SJCRH30 (cell line): ENCODE measurements at places on chromosomes 1 and 21. TPM values are rescaled to one million over a fixed set of nuclear protein-coding genes. Genes with fewer than 3 reads are reported as not detected.

DNA sequence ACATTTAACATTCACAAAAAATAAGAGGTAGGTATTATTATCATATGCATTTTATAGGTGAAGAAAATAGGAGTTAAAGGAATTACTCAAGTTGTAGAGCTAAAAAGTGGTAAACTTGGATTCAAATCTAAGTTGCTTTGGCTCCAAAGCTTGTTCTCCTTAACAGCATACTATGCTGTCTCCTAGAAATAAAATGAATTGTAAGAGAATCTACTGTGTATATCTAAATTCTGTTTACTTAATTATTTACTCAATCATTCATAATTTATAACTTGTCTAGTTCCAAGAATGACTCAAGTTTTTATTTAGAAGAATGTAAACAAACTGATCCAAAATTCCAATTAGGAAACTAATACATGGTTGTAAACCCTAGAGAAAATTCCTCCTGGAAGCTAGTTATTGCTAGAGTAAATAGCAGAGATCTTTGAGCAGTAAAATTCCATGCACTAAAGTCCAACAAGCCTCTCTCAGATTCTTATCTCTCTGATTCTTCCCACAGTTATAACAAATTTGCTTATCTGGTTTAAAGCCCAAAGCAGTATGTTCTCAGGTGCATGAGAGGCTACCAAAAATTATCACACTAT is 132.5 kb upstream of the DPT start:
- H3K27me3 ChIP-seq: no peaks in the 10 kb centered on the region
- no peak for DNase-seq
- no peaks in the 10 kb centered on the region for H3K36me3 ChIP-seq
- H3K27ac ChIP-seq: no peak overlapping the region
- H3K4me1 ChIP-seq: no peaks in the 10 kb centered on the region

DNA sequence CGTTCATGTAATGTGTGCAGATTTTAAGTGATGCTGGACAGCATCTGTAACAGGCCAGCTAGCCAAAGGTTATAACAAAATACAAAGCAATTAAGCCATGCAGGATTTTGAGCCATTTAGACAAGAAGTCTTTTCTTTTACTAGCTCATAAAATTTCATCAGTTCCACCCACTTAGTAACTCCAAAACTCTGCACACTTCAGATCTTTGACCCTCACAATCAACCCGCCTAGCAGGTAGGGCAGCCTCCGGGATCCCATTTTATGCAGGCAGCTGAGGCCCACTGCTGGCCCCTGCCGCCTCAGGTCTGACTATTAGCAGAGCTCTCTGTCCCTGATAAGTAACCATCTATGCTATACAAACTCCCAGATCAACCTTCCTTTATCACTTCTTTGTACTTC is 9.2 kb downstream of the LBR start:
- no peak overlapping the region for H3K27ac ChIP-seq
- H3K4me3 ChIP-seq: no peak overlapping the region
- no peak for DNase-seq
- no peaks in the 10 kb centered on the region for H3K27me3 ChIP-seq
- H3K36me3 ChIP-seq: peaks cover 77% of the 10 kb centered on the region

DNA sequence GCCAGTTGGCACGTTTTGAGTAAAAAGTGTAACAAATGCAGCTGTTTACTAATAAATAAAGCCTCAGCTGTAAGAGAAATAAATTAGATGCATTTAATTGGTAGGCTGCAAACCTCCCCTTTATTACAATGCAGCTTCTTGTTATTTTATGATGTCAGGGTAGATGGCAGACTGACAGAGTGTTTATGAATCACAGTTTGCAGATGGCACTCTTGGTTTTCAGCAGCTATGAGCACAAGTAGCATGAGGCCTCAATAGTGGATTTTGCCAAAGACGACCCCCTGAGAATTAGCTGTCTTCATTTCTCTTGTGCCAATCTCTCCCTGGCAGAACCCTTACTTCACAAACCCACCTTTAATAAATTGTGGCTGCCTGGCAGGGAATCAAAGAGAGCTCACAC is 161.2 kb upstream of the C1orf87 start:
- H3K4me1 ChIP-seq: no peaks in the 10 kb centered on the region
- no peak for DNase-seq
- H3K36me3 ChIP-seq: no peaks in the 10 kb centered on the region
- no peak overlapping the region for H3K27ac ChIP-seq

- DNase-seq: no peak
- no peak overlapping the region for H3K27ac ChIP-seq
- H3K27me3 ChIP-seq: no peaks in the 10 kb centered on the region
- no peaks in the 10 kb centered on the region for H3K4me1 ChIP-seq
Observed at GRCh38 chr1:198798923-198799386, 160.1 kb downstream of the PTPRC start.

DNA sequence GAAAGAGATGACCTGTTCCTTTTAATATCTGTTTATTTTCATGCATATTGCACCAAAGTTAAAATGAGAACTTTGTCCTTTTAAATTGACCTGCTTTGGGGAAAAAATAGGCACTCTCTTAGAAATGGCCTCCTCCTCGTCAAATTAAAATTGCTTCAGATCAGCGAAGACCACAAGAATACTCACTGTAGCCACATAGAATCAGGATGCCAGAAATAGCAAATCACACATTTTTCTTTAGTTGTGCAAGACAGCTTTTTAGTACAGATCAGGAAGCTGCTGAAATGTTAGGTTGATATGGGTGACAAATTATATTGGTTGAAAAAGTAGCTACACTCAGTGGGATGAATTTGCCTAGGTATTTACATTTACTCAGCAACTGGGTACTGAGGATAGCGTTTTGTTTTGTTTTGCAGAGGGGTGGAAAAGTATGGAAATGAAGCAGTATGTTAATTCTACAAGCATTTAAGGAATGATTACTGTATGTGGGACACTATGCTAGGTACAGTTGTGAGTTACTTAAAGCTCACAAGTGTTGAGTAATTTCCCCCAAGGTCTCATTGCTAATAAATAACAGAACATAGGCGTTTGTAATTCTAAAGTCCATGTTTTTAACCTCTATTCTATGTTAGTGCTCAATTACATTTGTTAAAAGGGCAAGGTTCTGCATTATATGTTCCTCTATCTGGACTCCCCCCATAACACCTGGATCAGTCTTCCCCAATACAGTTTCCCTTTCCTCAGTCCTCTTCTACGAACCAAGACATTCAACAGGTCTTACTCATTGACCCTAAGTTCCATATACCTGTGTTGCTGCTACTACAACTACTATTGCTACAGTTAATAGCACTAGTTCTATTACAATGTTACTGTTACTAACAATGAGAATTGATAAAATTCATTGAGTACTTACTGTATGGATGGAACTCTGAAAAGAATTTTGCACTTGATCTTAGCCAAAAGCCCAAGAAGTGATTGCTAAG is 99.4 kb upstream of the S1PR1 start:
- no peak for DNase-seq
- no peaks in the 10 kb centered on the region for H3K27me3 ChIP-seq
- no peaks in the 10 kb centered on the region for H3K36me3 ChIP-seq
- H3K27ac ChIP-seq: no peak overlapping the region

DNA sequence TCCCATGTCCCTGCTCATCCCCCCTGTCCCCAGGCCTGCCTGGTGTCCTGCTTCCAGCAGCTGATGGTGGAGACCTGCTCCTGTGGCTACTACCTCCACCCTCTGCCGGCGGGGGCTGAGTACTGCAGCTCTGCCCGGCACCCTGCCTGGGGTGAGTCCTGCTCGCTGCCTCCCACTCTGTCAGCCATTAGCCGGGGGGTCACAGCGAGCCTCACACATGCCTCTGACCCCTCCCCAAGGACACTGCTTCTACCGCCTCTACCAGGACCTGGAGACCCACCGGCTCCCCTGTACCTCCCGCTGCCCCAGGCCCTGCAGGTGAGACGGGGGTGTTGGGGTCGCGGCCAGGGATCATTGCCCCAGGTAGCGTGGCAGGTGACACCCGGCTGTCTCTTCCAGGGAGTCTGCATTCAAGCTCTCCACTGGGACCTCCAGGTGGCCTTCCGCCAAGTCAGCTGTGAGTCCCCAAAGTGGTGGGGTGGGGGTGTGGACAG is 10.0 kb downstream of the SCNN1D start:
- H3K4me3 ChIP-seq: no peak overlapping the region
- no peak overlapping the region for H3K27ac ChIP-seq
- H3K27me3 ChIP-seq: no peaks in the 10 kb centered on the region

- DNase-seq: no peak
- H3K4me3 ChIP-seq: no peak overlapping the region
- H3K27ac ChIP-seq: no peak overlapping the region
- H3K36me3 ChIP-seq: peaks cover 36% of the 10 kb centered on the region
- no peaks in the 10 kb centered on the region for H3K4me1 ChIP-seq
Observed at GRCh38 chr1:241495741-241496140, 23.8 kb downstream of the FH start.

DNA sequence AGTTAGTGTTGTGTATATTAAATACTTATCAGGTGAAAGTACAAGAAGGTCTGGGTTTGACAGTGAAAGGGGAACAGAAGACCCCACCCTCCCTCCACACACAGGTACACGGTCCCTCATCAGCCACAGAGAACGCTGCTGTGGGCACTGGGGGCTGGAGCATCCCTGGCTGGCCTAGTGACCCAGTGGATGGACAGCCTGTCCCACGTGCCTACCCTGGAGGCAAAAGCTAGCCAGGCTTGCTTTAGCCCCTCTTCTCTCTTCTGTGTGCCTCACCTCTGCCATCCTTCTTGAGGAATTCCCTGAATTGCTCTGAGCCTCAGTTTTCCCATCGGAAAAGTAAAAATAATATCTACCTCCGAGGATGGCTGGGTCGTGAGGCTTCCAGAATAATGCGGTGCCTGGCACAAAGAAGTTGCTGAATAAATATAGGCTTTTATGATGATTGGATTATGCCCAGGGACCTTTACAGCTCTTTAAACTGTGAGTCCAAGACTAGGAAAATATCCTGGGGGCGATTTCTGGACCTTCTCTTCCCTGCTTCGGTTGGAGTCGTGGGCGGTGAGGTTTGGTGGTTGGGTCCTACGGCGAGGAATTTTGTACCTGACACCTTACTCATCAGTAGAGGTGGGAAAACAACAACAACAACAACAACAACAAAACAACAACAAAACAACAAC is 918 bp downstream of the IFNLR1 start:
- H3K4me1 ChIP-seq: peaks cover 1% of the 10 kb centered on the region; the same call in 1 of the 2 replicates
- H3K36me3 ChIP-seq: no peaks in the 10 kb centered on the region
- no peak overlapping the region for H3K4me3 ChIP-seq
- DNase-seq: no peak

Gene LAMC1
- total RNA-seq: 122 and 123 TPM in 2 replicates

Gene GUCA2A
- not detected in 2 replicates for total RNA-seq
